ENCODE measurements at places on chromosomes 16 and 17. TPM values are rescaled to one million over a fixed set of nuclear protein-coding genes. Genes with fewer than 3 reads are reported as not detected.

DNA sequence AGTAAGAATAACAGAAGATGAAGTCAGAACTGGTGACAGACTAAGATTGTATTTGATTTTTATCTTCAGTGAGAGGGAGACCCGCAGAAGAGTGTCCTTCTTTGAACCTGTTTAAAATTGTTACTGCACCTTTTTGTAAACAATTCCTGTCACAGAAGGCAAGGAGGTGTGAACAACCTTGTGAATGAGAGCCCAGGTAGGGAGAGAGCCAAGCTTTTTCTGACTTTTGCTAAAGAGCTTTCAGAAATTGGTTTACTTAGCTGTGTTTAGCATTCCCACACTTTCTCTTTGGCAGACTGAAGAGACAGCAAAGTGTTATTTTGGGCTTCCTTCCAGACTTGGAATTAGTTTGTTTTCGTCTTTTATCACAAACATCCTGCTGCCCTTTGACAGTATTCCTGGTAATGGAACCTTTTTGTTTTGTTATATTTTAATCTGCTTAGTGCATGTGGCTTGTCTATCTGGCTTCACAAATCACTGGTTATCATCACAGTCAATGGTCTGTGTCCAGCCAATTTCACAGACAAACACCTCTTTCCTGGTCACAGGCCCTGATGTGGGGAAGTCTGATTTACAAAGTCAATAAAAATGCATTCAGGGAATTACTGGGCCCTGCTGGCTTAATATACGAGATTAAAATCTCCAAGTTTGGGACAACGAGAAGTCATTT, 85.7 kb upstream of the HS3ST2 start:
- H3K4me3 ChIP-seq, result no peak overlapping the region
- H3K27ac ChIP-seq, result no peak overlapping the region
- no peaks in the 10 kb centered on the region for H3K27me3 ChIP-seq
- H3K4me1 ChIP-seq, result no peaks in the 10 kb centered on the region
- DNase-seq, result no peak

DNA sequence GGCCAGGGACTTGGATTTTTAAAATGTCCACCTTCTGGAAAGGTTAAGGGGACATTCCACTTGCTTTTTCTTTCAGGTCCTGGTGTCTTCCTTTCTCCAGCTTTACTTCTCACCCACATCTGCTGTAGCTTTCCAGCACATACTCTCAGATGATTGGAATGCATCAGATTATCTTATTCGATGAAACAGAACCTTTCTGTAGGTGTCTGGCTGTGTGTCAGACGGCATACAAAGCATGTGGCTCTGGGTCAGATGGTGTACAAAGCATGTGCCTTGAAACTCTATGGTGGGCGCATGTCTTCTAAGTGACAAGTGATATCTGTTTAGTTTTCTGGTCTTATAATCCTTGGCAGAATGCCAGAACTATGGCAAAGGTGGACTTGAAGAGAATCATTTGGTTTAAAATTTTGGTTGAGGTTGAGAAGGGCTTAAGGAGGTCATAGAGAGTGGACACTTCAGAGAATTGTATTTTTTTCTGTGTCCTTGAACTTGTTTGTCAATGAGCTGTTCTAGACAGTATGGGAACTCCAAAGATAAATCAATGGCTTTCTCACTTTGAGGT, 125.3 kb downstream of the FTO start:
- H3K4me3 ChIP-seq, result no peak overlapping the region
- no peak overlapping the region for H3K27ac ChIP-seq
- no peaks in the 10 kb centered on the region for H3K27me3 ChIP-seq

GRCh38 chr16:8675183-8676159, 1.1 kb downstream of the ABAT start:
- peaks cover 20% of the 10 kb centered on the region for H3K27me3 ChIP-seq
- no peak overlapping the region for H3K4me3 ChIP-seq
- H3K4me1 ChIP-seq, result peaks cover 12% of the 10 kb centered on the region

DNA sequence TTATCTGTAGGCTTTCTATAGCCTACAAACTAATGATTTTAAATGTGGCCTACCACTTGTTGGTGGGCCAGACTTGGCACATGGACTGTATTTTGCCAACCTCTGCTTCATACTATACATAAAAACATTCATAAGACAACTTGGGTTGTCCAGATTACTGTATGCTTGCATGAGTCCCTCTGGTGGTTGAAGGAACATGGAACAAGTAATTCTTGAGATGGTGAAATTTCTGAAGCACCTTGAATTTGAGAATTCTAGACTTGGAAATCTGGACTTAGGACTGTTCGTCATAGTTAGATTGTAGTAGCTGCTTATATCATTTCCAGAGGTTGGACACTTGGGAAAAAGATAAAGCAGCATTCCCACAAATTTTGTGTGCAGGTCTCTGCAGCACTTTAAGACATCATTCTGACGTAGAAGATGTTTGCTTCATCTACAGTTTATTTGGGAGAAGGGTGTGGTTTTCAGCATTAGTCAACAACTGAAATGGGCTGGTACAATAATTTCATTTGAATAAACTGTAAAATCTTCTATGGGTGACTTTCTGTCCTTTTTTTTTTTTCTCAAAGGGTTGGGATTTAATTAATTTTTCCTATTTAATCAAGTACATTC, 31.2 kb downstream of the NFATC3 start:
- H3K27ac ChIP-seq, result no peak overlapping the region
- no peaks in the 10 kb centered on the region for H3K27me3 ChIP-seq
- peaks cover 7% of the 10 kb centered on the region for H3K36me3 ChIP-seq
- DNase-seq, result peak; percentile 27
- peaks cover 15% of the 10 kb centered on the region for H3K4me1 ChIP-seq

GRCh38 chr17:9969301-9969935, 64.3 kb upstream of the RCVRN start:
- H3K4me3 ChIP-seq, result no peak overlapping the region
- H3K4me1 ChIP-seq, result no peaks in the 10 kb centered on the region
- no peak overlapping the region for H3K27ac ChIP-seq
- H3K36me3 ChIP-seq, result no peaks in the 10 kb centered on the region
- no peak for DNase-seq
- H3K27me3 ChIP-seq, result no peaks in the 10 kb centered on the region

DNA sequence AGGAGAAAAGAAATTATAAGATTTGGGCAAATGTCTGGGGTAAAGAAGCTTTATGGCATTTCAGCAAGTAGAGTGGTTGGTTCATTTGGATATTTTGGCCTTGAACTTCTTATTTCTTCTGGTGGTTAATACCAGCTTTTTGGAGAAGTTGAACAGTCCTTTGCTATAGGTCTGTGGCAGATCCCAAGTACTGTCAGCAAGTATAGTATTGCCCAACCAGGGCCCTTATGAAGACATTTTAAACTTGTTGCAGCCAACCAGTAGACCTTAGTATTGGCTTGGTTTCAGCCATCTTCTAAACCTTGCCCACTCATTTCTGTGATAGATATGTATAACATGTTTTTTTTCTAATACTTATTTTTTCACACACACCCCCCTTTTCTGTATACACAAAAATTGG, 2.2 kb downstream of the SP2 start:
- no peak for DNase-seq
- H3K4me3 ChIP-seq, result no peak overlapping the region
- H3K27me3 ChIP-seq, result no peaks in the 10 kb centered on the region
- H3K4me1 ChIP-seq, result peaks cover 21% of the 10 kb centered on the region

The CTRB2 gene
- 5.1 TPM for total RNA-seq

The ALOX12 gene
- 0.47 TPM for total RNA-seq

Measured in K562 (cell line).